ENCODE measurements at places on chromosomes 12 and 14.

DNA sequence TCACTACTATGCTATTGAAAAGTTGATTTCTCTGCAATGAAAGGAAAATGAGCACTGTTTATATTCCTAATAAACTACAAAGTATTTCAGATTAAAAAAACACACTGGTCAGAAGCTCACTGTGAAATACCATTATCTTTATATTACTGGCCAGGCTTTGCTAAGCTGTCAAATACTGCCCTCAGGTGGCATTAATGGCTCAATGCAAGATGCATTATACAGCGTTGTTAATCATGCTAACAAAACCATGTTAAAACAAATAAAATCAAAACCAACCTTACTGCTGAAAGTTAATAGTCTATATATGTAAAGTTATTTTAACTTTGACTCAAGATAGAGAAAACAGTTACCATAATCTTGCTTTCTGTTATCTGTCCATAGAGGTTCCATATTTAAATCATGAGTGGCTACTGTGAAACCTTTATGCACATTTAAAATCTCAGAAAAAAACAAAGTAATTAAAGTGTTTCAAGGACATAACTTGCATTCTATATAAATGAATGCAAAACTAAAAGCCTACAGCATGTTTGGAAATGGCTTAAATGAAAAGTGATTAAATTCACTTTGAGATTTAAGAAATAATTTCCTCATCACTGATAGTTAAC is 121.7 kb downstream of the RALGAPA1 start:
- DNase-seq = no peak

- DNase-seq = no peak
Measured at GRCh38 chr14:60061371-60061770, 30.4 kb upstream of the PCNX4 start.

DNA sequence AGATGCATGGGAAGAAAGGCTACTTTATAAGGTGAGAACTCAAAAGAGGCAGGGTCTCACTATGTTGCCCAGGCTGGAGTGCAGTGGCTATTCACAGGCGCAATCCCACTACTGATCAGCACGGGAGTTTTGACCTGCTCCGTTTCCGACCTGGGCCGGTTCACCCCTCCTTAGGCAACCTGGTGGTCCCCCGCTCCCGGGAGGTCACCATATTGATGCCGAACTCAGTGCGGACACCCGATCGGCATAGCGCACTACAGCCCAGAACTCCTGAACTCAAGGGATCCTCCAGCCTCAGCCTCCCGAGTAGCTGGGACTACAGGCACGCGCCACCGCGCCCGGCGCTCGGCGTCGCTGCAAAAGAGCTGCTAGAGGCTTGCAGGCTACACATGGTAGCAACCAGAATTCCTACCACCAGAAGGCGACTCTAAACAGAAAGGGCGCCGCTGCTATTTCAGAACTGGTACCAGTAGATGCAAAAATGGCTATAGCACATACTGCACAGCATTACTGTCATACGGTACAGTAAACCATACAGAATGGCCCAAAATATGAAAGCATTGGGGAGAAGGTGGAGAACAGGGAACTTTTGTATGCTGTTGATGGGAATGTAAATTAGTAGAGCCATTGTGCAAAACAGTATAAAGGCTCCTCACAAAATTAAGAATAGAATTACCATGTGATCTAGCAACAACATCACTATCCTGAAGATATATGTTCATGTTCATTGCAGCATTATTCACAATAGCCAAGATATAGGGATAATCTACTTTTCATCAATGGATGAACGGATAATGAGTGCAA is 1.2 kb upstream of the NEMF start:
- DNase-seq = peak; percentile 68

GRCh38 chr12:57849035-57849434 is 2.5 kb upstream of the CTDSP2 start:
- no peak for DNase-seq

GRCh38 chr12:12558291-12558690 is 4.4 kb downstream of the DUSP16 start:
- no peak for DNase-seq

GRCh38 chr12:84793558-84794367 is 118.8 kb downstream of the SLC6A15 start:
- no peak for DNase-seq

DNA sequence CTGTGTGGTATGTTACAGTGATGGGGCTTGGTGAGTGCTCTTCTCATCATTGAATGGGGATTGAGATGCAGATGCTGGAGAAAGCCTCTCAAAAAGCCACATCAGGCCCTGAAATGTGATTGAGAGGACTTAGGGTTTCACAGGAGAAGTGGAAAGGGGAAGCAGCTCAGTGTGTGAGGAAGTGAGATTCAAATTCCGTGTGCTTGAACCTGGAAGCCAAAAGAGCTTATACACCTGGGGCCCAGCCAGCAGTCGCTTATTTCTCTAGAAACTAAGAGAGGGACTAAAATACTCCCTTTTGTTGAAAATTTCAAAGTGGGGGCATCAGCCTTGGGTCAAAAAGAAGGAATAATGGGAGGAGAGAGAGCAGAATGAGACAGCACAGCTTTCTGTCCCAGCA is 39.1 kb upstream of the GZMB start:
- no peak for DNase-seq

- no peak for DNase-seq
Measured at GRCh38 chr12:11978726-11979384, 91.9 kb upstream of the BCL2L14 start.

DNA sequence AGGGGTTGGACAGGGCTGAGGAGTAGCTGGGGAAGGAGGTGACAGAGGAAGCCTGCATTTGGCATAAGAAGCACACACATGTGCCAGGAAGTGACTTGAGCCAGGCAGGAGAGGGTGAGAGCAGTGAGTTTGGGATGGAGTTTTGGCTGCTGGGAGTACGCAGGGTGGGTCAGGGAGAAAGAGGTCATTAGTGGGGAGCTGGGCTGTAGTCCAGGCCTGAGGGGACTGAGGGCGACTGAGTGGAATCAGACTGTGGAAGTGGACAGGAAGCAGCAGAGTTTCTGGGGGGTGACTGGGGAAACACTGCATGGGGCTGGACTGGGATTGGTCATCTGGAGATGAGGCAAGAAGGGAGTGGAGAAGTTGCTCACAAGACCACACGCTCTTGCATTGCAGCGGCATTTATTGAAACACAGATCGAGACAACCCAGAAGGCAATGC is 7.6 kb downstream of the KRT85 start:
- DNase-seq = no peak

GRCh38 chr12:109952160-109952858 is 43.9 kb downstream of the GIT2 start:
- DNase-seq = no peak

DNA sequence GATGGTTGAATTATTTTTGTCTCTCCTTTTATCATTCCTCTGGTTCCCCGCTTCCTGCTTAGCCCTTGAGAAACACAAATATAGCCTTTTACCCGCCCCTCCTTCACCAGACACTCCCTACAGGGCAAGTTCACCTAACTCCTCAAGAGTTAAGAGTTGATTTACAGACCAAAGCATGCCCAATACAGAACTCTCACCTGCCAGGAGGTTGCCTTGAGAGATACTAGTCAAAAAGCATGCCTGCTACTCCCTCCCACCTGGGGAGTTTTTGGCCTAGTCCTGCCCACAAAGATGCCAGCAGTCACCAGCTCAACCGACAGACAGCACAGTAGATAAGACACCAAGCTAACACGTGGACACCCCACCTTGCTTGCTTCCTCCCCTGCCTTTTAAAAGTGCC is 11.2 kb downstream of the LGMN start:
- no peak for DNase-seq

DNA sequence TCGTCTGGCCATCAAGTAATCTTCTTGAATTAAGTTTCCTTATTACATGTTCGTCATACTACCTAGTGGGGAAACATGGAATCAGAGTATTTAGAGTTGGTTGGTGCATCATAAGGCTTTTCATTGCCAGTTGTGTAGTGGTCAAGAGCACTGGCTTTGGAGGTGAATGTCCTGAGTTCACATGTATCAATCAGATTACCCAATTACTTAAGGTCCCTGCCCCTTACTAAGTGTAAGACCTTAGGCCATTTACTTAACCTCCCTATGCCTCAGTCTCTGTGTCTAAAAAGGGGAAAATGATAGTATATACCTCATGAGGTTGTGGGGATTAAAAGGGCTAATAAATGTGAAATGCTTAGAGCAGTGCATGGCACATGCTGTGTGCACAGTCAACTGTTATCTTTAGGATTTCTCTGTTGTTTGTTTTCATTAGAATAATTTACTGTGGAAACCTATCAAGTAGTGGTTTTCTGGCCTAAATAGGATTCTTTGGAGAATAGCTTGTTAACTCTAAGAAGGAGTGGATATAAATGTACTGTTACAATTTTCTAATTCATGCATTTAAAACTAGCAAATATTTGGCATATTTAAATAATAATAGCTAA is 27.0 kb downstream of the MSRB3 start:
- DNase-seq = no peak

GRCh38 chr12:92186038-92186470 is 40.4 kb upstream of the BTG1 start:
- DNase-seq = no peak

GRCh38 chr12:108403952-108404351 is 64.8 kb upstream of the CMKLR1 start:
- no peak for DNase-seq

- DNase-seq = no peak
Measured at GRCh38 chr12:128190614-128191013, 76.4 kb upstream of the TMEM132C start.

GRCh38 chr12:64006211-64006825 is 161.8 kb downstream of the SRGAP1 start:
- DNase-seq = no peak

DNA sequence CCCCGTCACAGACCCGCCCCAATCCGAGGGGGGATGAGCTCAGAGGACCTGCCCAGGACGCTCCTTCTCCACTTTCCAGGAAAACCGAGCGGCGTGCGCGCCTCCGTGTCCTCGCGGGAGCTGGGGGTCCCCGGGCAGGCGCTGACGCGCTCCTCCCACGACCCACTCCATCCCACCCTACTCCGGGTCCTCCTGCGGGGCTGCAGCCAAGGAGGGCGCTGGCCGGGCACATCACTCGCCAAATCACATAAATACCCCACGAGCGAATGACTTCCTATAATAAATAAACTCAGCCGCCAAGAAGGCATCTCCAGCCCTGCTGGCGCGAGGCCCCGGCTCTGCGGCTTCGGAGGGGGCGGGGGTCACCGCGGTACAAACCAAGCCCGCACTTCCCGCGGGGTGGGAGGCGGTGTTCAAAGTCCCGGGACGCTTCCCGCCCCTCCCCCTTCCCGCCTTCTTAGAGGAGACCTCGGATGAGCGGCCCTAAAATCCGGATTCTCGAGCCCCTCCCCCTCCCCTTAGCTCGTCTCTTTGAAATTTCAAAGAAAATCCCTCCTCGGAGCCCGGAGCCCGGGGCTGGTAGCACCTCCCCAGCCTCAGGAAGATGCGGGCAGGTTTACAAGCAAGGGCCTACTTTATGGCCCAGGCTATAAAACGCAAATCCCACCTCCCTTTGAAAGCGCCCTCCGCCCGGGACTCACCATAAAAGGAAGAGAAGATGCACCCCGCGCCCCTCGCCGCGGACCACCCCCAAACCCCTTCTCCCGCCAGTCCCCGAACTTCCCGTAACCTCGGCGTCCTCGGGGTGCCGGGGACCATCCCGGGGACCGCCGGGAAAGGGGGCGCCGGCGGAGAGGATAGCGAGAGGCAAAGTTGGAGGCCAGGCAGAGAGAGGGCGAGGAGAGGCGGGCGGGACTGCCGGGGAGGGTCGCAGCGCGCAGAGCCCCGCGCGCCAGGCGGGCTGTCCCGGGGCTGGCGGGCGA is 712 bp upstream of the FZD10 start:
- DNase-seq = no peak

GRCh38 chr12:51023625-51024382 is 2.4 kb downstream of the SLC11A2 start:
- no peak for DNase-seq

DNA sequence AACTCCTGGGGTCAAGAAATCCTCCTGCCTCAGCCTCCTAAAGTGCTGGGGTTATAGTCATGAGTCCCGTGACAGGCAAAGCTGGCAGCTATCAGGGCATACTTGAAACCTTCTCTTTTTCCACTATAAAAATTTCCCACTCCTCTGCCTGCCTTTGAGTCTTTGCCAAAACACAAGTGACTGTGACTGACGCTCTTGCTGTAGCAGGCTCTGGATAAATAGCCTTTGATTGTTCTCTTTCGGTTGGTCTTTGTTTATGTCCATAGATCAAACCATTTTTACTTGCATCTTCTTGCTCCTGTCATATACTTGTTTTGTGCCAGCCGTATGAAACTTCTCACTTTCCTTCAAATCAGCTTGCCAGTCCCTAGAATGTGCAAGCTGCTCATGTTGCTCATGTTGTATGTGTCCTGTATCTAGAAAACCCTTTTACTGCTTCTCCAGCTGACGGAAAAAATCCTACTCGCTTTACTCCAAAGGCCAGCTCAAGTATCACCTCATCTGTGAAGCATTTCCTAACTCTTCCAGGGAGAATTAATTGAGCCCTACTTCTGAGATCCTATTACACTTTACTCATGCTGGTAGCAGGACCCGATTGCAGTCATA is 73.1 kb downstream of the RESF1 start:
- no peak for DNase-seq

GRCh38 chr14:71753976-71754375 is 178.3 kb upstream of the RGS6 start:
- no peak for DNase-seq

DNA sequence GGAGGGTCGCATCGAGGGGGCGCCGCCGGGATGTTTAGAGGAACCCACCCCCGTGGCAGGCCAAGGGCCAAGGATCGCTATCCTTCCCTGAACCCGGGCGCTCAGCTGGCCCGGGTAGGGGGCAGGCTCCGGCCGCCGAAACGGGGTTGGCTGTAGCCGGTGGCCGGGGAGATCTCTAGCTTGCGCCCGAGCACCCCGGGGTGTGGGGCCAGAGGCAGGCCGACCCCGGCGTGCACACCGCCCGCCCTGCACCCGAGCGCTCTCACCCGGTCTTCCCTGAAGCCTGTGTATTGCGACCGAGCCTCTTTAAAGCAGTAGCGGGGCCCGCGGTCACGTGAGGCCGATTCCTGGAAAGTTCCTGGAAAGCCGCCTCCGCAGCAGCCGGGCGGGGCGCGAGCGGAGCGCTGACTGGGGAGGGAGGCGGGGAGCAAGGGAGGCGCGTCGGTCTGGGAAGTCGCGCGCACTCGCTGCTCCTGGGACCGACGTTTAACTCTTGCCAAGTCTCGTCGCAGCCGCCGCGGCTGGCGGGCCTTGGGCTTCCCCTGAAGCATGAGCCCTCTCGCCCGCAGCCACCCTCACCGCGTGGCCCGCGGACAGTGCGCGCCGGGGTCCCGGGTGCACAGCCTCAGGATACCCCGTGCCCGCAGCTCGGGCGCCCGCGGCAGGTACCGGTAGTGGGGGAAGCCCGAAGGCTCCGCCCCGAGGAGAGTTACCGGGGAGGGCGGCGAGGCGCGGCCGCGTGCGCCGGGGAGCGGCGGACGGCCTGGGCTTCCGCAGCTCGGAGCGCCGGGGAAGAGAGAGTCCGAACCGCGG is 1.7 kb upstream of the SOCS2 start:
- peak; percentile 91 for DNase-seq

- no peak for DNase-seq
Measured at GRCh38 chr12:79661629-79662028, 29.1 kb downstream of the PAWR start.

DNA sequence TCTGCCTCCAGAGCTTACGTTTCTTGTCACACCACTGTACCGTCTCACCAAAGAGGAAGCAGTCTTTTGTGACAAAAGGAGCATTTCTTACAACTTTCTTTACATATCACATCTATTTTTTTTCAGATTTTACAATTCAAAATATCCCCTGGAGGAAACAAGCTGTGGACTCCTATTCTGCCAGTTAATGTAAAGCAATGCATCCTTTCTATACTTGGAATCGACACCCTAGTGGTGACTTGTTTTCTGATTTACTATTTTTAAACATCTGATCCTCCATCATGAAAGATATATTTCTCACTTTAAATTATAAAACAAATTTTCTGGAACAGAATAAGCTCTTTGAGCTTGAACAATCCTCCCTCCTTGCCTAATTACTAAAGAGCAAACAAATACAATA is 34.8 kb downstream of the AICDA start:
- DNase-seq = no peak

Measured in activated effector memory CD4-positive, alpha-beta T cell treated with Interleukin-2 at 50 U/mL for 16 hours (primary cell).